Activated naive CD4-positive, alpha-beta T cell treated with anti-CD3 and anti-CD28 coated beads, Interleukin-2, amount 50 U/mL, for 72 hours (primary cell): ENCODE measurements at places on chromosomes 12 and 14.

DNA sequence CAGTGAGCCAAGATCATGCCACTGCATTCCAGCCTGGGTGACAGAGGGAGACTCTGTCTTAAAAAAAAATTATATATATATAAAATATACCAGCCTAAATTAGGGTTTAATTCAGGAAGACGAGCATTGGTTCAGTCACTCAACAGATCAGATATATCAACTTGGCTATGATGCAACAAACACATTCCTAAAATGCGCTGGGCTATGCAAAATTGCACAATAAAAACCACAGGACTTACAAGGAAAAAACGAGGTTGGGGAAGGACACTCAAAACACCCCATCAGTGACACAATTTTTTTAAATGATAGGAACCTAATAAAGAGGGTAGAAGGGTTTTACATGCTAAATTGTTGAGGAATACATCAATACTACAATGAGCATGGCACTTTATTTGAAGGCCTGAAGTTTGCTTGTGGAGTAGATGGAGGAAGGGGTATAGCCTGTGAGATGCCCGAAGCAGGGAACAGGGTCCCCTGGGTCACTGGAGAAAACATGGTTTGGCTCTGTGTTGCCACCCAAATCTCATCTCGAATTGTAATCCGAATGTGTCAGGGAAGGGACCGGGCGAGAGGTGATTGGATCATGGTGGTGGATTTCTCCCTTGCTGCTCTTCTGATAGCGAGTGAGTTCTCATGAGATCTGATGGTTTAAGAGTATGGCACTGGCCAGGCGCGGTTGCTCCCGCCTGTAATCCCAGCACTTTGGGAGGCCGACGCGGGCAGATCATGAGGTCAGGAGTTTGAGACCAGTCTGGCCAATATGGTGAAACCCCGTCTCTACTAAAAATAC lies 71.2 kb downstream of the TNFAIP2 start:
- DNase-seq = no peak

- DNase-seq = no peak
These were observed 14.4 kb upstream of the SERPINA10 start for GRCh38 chr14:94307410-94307992.

GRCh38 chr14:68621400-68622365 lies 171.2 kb downstream of the ZFP36L1 start:
- DNase-seq = no peak

DNA sequence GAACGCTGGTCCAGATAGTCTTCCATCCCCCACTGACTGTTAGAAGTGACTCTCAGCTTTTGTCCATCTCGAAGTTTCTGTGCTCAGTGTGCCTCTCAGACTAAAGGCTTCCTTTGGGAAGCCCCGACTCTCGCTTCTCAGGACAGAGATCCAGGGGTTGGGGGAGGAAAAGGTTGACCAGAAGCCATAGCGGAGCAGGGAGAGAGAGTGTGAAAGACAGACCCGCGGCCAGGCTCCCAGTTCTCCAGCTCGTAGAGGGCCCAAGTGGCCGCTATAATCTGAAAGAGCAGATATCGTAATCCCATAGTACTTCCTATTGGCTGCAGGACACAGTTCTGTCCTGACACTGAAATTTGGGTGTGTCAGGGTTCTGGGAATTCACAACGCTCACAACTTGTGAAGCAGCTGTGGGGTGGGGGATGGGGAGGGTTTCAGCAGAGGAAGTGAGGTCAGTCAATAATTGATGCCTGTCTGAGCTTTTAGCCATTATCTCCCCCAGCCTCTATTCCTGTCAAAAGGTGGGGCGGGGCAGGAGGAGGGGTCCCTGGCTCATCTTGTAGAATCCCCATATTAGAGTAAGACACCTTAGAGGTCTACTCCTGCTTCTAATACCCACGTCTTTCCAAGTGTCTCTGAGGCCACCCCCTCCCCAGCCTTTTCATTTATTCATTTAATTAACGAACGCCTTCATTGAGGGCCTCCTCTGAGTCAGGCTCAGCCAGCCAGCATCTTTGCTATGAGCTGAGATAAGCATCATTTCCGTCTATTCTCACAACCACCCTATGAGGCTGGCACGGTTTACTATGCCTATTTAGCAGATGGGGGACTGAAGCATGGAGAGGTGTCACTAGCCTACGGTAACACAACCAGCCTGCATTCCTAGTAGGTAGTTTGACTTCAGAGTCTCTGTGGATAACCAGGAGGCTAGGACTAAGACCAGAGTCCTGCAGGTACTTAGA lies 1.6 kb upstream of the ACVRL1 start:
- no peak for DNase-seq

DNA sequence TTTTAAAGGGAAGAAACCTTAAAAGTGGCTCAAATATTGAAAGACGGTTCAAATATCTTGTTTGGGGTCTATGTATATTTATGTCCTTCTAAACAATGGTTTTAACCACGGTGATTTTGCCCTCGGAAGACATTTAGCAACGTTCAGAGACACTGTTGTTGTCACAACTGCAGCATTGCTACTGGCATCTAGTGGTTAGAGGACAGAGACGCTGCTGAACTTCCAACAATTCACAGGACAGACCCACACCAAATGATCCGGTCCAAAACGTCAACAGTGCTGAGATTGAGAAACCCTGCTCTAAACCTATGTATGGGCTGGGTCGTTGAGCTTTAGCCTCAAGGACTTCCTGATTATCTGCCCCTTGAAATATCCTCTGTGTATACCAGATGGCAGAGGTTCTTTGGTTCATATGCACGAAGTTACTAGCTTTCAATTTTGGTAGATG lies 1.7 kb downstream of the ANGEL1 start:
- peak; percentile 13 for DNase-seq

GRCh38 chr12:1913377-1914113 lies 4.9 kb downstream of the CACNA2D4 start:
- DNase-seq = peak; percentile 43

GRCh38 chr12:46174919-46175318 lies 93.9 kb downstream of the SLC38A1 start:
- no peak for DNase-seq

DNA sequence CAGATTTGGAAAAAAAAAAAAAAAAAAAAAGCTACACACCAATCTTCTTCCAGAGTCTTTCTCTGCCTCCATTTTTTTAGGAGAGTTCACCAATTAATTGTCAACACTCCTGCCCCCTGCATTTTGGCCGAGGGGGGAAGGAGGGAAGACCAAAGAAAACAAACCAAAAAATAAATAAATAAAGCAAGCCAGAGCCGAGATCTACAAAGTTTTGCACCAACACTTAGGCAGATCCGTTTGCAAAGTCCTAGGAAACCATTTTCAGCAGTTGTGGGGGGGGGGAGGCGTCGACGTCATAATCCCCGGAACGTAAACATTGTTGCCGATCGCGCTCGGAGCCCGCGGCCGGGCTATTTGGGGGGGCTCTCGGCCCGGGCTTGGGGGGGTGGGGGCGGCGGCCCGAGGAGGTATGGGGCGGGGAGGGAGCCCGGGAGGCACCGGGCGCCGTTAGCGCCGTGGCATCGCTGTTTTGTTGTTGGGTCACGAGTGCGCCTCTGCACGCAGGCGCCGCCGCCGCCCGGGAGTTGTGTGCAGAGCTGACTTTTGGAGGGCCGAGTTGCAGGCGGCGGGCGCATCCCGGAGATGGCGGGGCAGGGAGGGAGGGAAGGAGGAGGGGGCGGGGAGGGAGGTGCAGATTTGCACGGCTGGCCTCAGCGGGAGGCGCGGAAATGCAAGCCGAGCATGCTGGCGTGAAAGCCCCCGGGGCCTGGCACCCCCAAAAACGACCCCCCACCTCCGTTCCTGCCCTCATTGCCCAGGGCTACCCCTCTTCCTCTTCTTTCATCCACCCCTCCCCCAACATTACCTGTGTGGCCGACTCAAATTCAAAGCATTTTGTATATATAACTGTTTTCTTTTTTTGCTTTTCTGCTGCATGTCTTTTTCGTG lies 598 bp downstream of the KDM2B start:
- DNase-seq = peak; percentile 62

DNA sequence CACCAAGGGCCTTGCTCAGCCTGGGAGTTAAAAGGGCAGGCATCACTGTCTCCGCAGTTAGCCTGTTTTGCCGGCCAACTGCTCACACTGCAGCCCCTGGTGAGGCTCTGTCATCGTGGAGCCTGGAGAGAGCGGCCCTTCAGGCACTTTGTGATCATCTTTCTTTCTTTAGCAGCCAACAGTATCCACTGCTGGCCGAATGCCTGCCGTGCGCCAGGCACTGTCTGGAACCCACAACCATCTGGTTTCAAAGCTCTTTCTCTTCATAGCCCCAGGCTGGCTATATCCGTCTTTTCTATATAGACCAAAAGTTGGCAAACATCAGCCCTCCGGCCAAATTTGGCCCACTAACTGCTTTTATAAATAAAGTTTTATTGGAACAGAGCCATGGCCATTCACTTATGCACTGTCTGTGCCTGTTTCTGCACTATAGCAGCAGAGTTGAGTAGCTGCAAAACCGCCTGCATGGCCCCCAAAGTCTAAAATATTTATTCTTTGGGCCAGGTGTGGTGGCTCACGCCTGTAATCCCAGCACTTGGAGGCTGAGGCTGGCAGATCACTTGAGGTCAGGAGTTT lies 29.5 kb downstream of the SLC8B1 start:
- no peak for DNase-seq

DNA sequence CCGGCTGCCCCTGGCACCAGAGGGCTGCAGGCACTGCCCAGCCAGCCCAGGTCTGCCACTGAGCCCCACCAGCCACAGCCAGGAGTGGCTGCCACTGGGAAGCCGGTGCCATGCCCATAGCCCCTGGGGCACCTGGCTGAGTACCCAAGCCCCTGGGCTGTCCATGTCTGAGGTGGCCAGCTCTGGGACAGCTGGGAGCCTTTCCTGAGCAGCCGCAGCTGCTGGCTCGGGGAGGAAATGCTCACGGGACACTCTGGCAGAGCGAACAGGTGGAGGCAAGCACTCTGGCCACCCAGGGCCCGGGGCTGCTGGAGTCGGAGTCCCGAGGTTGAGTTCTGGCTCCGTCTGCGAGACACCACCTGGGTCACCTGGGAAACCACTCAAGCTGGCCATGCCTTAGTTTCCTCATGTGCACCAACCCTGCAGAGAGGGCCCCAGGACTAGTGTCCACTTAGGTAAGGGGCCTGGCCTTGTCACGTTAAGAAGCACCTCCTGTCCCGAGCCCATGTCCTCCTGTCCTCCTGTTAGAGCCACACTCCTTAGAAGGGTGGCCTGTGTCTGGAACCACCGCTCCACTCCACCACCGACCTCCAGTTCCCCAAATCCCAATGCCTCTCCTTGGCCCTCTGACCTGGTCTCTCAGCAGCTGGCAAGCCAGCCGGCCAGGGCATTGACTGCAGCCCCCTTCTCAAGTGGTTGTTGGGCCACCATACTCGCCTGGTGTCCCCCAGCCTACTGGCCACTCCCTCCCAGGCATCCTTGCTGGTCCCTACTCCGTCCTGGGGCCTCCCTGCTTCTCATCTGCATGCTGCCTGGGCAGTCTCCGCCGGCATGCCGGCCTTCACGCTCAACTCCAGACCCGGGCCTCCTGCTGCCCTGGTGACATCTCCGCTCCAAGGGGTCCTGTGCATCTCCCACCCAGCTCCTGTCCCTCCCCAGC lies 45.3 kb downstream of the BEGAIN start:
- DNase-seq = no peak

- no peak for DNase-seq
These were observed 51.1 kb downstream of the TRAFD1 start for GRCh38 chr12:112176321-112177010.

GRCh38 chr12:20546267-20546666 lies 148.9 kb upstream of the SLCO1C1 start:
- no peak for DNase-seq

GRCh38 chr12:128811806-128812205 lies 12.0 kb downstream of the SLC15A4 start:
- DNase-seq = no peak

DNA sequence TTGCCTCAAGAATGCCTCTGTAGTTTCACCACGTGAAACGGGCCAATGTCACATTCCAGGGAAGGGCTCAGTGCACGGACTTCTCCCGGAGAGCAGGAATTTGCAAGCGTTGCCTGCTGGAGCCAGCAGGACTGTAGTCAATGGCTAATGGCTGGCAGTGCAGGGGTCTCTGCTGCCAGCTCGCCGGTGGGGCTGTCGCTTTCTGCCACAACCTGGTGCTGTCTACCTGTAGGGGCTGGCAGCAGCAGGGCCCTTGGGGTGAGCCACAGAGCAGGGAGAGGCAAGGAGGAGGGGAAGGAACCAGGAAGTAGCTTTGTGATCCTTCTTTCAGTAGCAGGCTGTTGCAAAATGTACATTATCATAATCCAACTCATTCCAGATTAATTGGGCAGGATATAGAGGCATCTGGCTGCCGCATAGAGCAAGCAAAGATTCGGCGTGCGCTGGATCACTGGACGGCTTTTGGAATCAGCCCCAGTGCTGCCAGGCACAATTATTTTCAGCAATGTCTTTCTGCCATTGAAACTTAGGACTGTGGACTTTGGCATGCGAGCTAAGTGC lies 114.1 kb downstream of the PAPOLA start:
- no peak for DNase-seq

GRCh38 chr14:73392329-73393257 lies 65.8 kb downstream of the NUMB start:
- DNase-seq = no peak

DNA sequence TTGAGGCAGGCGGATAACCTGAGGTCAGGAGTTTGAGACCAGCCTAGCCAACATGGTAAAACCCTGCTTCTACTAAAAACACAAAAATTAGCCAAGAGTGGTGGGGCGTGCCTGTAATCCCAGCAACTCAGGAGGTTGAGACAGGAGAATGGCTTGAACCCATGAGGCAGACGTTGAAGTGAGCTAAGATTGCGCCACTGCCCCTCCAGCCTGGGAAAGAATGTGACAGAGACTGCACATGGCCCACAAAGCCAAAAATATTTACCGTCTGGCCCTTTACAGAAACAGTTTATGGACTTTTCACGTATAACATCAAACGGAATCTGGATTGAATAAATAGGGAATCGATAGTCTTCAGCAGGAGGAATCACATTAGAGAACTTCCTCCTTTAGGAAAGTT lies 3.5 kb downstream of the RSRC2 start:
- no peak for DNase-seq

DNA sequence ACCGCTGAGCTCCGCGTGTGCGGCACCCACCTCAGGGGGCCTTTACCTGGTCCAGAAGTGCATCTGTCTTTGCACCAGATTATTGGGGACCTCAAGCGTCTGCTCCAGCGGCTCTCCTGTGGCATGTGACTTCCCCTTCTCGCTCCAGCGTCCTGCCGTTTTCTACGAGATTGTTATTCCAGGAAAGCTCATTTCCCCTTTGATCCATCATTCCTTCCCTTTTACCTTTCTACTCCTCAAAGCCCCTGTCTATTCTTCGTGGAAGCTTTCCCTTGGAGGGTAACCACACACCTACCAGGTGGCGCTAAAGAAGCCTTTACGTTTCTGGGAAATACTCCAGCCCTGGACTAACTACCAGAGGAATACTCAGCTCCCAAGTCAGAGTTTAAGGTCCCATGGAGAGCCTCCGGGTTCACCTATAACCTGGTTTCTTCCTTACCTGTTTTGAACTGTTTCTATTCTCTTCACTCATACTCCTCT lies 1.5 kb downstream of the FKBP4 start:
- DNase-seq = no peak

- no peak for DNase-seq
These were observed 9.2 kb downstream of the KTN1 start for GRCh38 chr14:55589171-55589570.

DNA sequence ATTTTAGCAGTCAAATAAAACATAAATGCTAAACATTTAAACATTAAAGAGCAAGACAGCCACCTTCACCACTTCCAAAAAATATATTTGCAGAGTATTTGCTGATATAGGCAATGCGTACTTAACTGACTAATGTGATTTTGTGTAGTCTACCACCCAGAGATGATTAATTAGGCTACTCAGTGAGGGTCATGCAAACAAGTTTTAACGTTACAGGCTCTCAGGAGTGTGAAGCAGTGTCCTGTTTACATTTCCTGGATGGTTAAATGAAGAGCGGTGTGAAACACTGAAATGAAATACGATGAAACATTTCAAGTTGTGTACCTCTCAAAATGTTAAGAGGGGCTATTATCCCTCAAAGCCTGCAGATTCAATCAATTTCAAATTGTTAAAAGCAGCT lies 165.8 kb upstream of the LRIG3 start:
- no peak for DNase-seq
